ENCODE measurements at places on chromosomes 13 and 19.

- no peak for DNase-seq
These were observed 1.7 kb upstream of the SLC10A2 start for GRCh38 chr13:103067751-103068555.

GRCh38 chr13:65112531-65112941, 2117.6 kb downstream of the PCDH9 start:
- DNase-seq, result peak; percentile 13

DNA sequence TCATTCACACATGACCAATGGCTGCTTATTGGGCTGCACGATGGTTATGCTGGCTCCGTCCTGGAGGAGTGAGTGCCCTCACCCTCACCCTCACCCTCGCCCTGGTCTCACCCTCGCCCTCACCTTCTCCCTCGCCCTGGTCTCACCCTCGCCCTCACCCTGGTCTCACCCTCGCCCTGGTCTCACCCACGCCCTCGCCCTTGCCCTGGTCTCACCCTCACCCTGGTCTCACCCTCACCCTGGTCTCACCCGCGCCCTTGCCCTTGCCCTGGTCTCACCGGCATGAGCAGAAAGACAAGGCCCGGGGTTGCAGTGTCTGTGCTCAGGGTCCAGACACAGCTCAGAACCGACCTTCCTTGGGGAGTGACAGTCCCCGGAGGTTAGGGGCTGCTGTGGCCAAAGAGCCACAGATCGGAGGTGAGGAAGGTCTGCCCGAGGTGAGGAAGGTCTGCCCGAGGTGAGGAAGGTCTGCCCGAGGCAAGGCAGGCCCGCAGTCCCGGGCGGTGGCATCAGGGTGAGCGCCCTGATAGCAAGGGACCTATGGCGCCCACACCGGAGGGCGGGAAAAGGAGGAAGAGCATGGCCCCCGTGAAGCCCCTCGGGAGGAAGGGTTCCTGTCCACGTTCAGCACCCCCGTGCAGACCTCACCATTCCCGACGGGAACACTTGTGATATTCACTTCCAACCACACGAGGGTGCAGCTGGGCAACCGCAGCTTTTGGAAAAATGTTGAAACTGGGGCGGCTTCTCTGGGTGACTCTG, 65.6 kb downstream of the MCF2L start:
- peak; percentile 52 for DNase-seq

DNA sequence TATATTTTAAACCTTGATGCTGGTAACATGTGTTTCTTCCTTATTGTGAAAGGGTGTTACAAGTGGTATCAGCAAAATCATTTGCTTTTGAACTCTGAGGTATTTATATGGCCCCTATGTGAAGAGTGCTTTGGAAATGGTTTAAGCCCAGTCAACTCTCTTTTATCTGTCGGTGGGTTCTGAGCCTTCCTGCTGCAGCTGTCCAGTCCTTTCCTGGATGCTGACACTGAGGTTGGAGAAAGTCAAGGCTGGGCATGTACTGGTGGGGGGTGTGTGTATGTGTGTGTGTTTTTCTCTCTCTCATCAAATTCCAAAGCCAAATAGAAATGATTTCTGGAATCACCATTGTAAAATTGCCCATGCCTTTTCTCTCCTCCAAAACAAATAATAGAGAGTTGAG, 221.2 kb downstream of the LMO7 start:
- no peak for DNase-seq

GRCh38 chr13:38664906-38665305, 22.0 kb upstream of the FREM2 start:
- no peak for DNase-seq

- DNase-seq, result peak; percentile 50
These were observed 13.5 kb downstream of the SNRNP70 start for GRCh38 chr19:49098795-49099194.

DNA sequence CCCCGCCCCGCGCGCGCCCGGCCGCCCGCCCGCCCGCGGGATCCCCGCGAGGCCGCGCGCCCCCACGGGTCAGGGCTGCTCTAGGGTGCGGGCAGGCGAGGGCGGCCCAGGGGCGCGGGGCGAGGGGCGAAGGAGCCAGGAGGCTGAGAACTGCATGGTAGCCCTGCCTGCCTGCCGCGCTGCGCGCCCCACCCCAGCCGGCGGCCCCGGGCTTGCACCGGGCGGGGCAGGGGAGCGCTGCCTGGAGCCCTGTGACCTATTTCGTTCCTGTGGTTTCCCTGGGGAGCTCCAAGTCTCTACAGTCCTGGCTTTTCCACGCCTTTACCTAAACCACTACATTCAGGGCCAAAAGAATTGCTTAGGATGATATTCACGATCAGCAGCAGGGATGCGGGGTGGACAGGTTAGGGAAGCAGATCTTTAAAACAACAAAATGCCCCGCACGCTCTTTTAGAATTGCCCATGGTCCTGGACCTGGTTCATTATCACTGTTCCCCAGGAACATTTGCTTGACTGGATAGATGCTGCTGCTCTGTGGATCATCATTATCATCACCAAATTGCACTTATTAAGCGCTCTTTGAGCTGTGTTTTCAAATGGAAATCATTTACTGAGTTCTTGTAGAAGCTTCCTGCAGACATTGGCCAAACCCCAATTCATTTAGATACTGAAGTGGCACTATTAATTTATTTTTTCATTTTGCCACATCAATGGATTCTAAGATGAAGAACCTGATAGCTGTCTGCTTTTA, 421 bp upstream of the GPR12 start:
- no peak for DNase-seq

DNA sequence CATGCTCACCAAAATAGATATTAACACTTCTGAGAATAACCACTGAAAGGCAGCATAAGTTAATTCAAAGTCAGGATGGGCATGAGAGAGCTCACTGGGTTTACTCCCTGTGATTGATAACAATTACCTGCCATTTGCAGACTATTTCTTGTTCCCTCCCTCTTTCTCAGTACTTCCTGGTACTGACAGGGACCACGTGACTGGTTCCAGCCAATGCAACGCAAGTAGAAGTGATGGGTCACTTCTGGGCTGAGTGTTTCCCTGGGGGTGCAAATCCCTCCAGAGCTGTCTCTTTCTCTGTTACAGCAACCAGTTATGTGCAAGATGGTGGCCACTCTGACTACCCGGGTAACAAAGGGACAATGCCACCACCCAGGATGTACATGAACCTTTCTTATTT, 118.8 kb downstream of the EFNB2 start:
- no peak for DNase-seq

DNA sequence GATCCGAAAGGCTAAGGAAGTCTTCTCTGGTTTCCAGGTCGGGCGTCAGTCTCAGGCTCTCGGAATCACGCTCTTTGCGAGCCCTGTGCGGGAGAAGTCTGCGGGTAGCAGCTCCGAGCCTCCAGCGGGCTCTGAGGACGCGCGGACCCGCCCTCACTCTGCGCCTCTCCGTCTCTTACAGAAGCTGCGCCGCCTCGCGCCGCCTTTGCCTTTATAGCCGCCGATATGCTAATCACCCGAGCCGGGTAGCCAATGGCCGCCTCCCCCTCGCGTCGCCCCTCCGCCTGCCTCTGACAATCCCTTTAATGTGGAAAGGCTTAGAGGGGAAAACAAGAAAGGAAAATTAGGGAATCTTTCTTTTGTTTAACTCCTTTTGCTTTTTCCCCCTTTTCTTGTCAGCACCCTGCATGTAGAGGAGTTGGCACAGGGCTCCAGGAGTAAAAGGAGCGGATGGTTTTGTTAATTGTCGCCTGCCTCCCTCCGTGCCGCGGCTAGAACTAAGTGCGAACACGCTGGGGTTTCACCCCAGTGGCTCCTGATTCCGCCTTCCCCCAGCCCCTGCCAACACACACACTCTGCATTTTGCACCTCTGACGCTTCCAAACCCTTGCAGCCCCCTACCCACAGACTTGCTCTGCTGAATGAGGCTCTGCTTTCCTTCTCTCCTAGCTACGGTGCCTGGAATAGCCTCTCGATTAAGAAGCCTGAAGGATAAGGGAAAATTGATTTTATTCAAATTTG, at the start of gene PCDH8:
TSS of gene PCDH8 (minus strand) at position 186 of the 741 bp plus-strand sequence. CDS start 204 bp downstream, outside the sequence.
- no peak for DNase-seq

- peak; percentile 68 for DNase-seq
These were observed 750 bp downstream of the RAB20 start for GRCh38 chr13:110560601-110561343.

- DNase-seq, result no peak
These were observed 41.7 kb upstream of the ATP11A start for GRCh38 chr13:112648101-112648500.

DNA sequence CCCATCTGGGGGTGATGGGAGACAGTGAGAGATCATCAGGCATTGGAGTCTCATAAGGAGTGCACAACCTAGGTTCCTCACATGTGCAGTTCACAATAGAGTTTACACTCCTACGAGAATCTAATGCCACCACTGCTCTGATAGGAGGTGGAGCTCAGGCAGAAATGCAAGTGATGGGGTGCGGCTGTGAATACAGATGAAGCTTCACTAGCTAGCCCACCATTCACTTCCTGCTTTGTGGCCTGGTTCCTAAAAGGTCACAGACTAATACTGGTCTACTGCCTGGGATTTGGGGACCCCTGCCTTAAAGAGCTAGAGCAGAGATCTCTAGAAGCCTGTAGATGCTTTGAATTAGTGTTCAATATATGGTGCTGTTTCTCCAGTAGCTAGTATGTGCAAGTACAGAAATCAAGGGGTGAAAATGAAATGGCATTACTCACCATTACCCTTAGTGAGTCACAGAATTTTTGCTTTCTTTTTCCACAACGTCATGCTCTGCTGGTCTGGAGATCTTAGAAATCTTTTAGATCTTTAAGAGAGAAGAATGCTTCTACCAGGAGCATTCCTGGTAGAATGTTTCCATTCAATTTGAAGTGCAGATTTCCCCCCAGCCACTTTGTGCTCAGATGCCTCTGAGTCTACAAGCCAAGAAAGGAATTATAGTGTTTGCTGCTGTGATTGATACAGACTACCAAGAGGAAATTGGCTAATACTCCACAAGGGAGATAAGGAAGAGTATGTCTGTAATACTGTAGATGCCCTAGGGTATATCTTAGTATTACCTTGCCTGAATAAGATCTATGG, 2301.2 kb downstream of the PCDH9 start:
- peak; percentile 91 for DNase-seq

- DNase-seq, result no peak
These were observed 39.8 kb upstream of the MBNL2 start for GRCh38 chr13:97182111-97182890.

GRCh38 chr13:27919659-27919933, 204 bp upstream of the PDX1 start:
- DNase-seq, result no peak

DNA sequence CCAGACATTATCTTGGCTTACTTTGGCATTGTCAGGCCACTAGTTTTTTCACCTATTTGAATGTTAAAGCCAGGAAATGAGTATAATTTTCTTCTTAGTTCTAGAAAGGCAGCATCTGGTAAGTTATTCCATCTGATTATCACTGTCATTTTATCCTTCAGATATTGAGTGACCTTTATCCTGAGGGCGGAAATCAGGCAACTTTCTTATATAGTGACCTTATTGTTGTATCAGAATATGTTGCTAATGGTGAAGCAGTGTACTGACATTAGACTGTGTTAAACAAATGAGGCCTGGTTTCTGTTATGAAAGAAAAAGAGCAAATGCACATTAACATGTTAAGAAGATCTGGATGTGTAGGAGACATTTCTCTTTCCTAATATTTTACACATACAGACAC, 5.4 kb upstream of the NDFIP2 start:
- no peak for DNase-seq

GRCh38 chr13:100630555-100630954, 42.0 kb upstream of the GGACT start:
- DNase-seq, result no peak

DNA sequence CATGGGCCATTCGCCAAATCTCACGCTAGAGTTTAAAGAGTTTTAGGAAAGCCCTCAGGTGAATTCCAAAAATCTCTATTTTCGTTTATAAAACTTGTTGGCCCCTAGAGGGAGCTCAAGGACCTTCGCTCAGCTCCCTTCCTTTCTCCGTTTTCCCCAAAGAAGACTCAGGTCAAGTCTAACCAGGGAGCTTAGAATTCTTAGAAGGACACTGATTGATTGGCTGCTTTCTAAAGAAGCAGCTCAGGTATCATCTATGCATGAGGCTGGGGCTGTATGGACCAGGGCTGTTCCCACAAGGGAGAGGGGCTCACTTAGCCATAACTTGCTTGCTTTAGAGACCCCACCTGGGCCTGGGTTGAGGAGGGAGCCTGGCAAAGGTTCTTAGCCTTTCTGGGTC, 20.5 kb downstream of the DZIP1 start:
- peak; percentile 57 for DNase-seq
